Activated B cell treated with CpG ODN at 0.5 μM for 24 hours (primary cell): ENCODE measurements at places on chromosomes 3 and 15. TPM values are rescaled to one million over a fixed set of nuclear protein-coding genes. Genes with fewer than 3 reads are reported as not detected.

GRCh38 chr3:12395349-12396012, 88.8 kb upstream of the TSEN2 start:
- H3K27me3 ChIP-seq = no peaks in the 10 kb centered on the region
- peak overlapping the region; percentile 62 for H3K4me3 ChIP-seq
- no peak for DNase-seq
- no peaks in the 10 kb centered on the region for H3K36me3 ChIP-seq

- no peak for DNase-seq
- no peak overlapping the region for H3K27ac ChIP-seq
- no peaks in the 10 kb centered on the region for H3K36me3 ChIP-seq
- H3K4me1 ChIP-seq = peaks cover 32% of the 10 kb centered on the region
- no peaks in the 10 kb centered on the region for H3K27me3 ChIP-seq
These were observed 65.8 kb downstream of the PDE8A start for GRCh38 chr15:85047271-85047948.

GRCh38 chr3:65902304-65902793, 136.4 kb downstream of the MAGI1 start:
- DNase-seq = no peak
- no peaks in the 10 kb centered on the region for H3K36me3 ChIP-seq
- H3K27ac ChIP-seq = no peak overlapping the region
- H3K4me3 ChIP-seq = no peak overlapping the region
- no peaks in the 10 kb centered on the region for H3K27me3 ChIP-seq

GRCh38 chr15:80072285-80072994, 13.0 kb downstream of the ZFAND6 start:
- H3K27me3 ChIP-seq = no peaks in the 10 kb centered on the region
- H3K36me3 ChIP-seq = peaks cover 20% of the 10 kb centered on the region
- peaks cover 80% of the 10 kb centered on the region for H3K4me1 ChIP-seq
- DNase-seq = no peak

DNA sequence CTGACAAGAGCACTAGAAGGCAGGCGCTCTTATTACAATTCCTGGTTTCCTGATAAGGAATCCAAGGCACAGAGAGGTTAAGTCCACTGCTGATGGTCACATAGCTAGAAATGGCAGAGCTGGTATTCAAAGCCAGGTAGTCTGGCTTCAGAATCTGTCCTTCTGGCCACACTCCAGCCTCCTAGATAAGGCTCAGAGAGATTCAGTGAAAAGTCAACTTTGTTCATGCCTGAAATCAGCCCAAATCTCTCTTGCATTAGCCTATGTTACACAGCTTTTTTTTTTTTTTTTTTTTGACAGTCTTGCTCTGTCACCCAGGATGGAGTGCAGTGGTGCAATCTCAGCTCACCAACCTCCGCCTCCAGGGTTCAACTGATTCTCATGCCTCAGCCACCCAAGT, 21.1 kb upstream of the CMTM8 start:
- no peaks in the 10 kb centered on the region for H3K36me3 ChIP-seq
- H3K27ac ChIP-seq = no peak overlapping the region
- DNase-seq = no peak
- H3K4me3 ChIP-seq = no peak overlapping the region
- peaks cover 18% of the 10 kb centered on the region for H3K27me3 ChIP-seq

DNA sequence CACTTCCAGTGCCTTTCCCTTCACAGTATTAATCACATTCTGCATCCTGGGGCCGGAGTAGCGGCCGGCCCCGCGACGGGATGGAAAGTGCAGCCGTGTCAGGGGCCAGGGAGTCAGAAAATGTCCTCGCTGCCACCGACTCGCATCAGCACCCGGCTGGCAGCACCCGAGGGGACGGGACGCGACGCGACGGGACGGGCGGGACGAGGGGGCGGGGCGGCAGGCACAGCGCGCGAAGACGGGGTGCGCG, 353 bp downstream of the ATG3 start:
- H3K27me3 ChIP-seq = no peaks in the 10 kb centered on the region
- H3K4me3 ChIP-seq = peak overlapping the region; percentile 99
- H3K36me3 ChIP-seq = peaks cover 54% of the 10 kb centered on the region
- H3K27ac ChIP-seq = peak overlapping the region; percentile 99
- peaks cover 52% of the 10 kb centered on the region for H3K4me1 ChIP-seq
- DNase-seq = no peak

- no peak for DNase-seq
- no peaks in the 10 kb centered on the region for H3K36me3 ChIP-seq
- H3K27ac ChIP-seq = no peak overlapping the region
- H3K4me3 ChIP-seq = no peak overlapping the region
- no peaks in the 10 kb centered on the region for H3K4me1 ChIP-seq
- H3K27me3 ChIP-seq = no peaks in the 10 kb centered on the region
These were observed 105.1 kb upstream of the BCL6 start for GRCh38 chr3:187850258-187850921.

GRCh38 chr3:129058441-129059200, 2.0 kb upstream of the GP9 start:
- H3K27ac ChIP-seq = no peak overlapping the region
- H3K27me3 ChIP-seq = peaks cover 36% of the 10 kb centered on the region
- H3K4me3 ChIP-seq = no peak overlapping the region
- no peaks in the 10 kb centered on the region for H3K36me3 ChIP-seq
- H3K4me1 ChIP-seq = peaks cover 6% of the 10 kb centered on the region
- DNase-seq = no peak

- no peaks in the 10 kb centered on the region for H3K27me3 ChIP-seq
- peaks cover 13% of the 10 kb centered on the region for H3K36me3 ChIP-seq
- H3K4me3 ChIP-seq = no peak overlapping the region
- no peak for DNase-seq
- H3K4me1 ChIP-seq = peaks cover 7% of the 10 kb centered on the region
These were observed 49.6 kb upstream of the ICE2 start for GRCh38 chr15:60528530-60528929.

The MAP4 gene
- total RNA-seq = 152 TPM in 2 replicates

The CILP gene
- 0.10 and 0.18 TPM in 2 replicates for total RNA-seq

The TMEM207 gene
- not detected in 2 replicates for total RNA-seq
